Effector memory CD4-positive, alpha-beta T cell (primary cell): ENCODE measurements at places on chromosomes 5 and 9.

- H3K4me3 ChIP-seq = no peak overlapping the region
- H3K27me3 ChIP-seq = peaks cover 7% of the 10 kb centered on the region
- no peak for DNase-seq
- peaks cover 15% of the 10 kb centered on the region for H3K4me1 ChIP-seq
- no peak overlapping the region for H3K27ac ChIP-seq
These were observed 46.2 kb upstream of the FSD1L start for GRCh38 chr9:105401651-105402050.

GRCh38 chr9:87604886-87605588, 107.4 kb downstream of the DAPK1 start:
- no peak overlapping the region for H3K4me3 ChIP-seq
- no peaks in the 10 kb centered on the region for H3K36me3 ChIP-seq
- no peak overlapping the region for H3K27ac ChIP-seq
- H3K27me3 ChIP-seq = peaks cover 5% of the 10 kb centered on the region

GRCh38 chr5:75681125-75681830, 36.0 kb downstream of the POC5 start:
- no peak overlapping the region for H3K27ac ChIP-seq
- H3K27me3 ChIP-seq = no peaks in the 10 kb centered on the region
- no peaks in the 10 kb centered on the region for H3K4me1 ChIP-seq

GRCh38 chr5:22728610-22729009, 124.5 kb downstream of the CDH12 start:
- H3K4me1 ChIP-seq = no peaks in the 10 kb centered on the region
- no peak for DNase-seq
- H3K27me3 ChIP-seq = no peaks in the 10 kb centered on the region
- no peak overlapping the region for H3K4me3 ChIP-seq

- no peak overlapping the region for H3K4me3 ChIP-seq
- H3K36me3 ChIP-seq = no peaks in the 10 kb centered on the region
- H3K27ac ChIP-seq = no peak overlapping the region
- no peak for DNase-seq
These were observed 241.2 kb downstream of the FAM114A2 start for GRCh38 chr5:153797484-153797883.

GRCh38 chr9:116543731-116544400, 143.2 kb upstream of the TRIM32 start:
- DNase-seq = no peak
- no peak overlapping the region for H3K4me3 ChIP-seq
- no peaks in the 10 kb centered on the region for H3K27me3 ChIP-seq
- H3K36me3 ChIP-seq = no peaks in the 10 kb centered on the region
- H3K4me1 ChIP-seq = no peaks in the 10 kb centered on the region

- H3K36me3 ChIP-seq = no peaks in the 10 kb centered on the region
- H3K4me1 ChIP-seq = no peaks in the 10 kb centered on the region
- DNase-seq = no peak
- no peak overlapping the region for H3K4me3 ChIP-seq
- no peaks in the 10 kb centered on the region for H3K27me3 ChIP-seq
These were observed 50.9 kb upstream of the ZNF354B start for GRCh38 chr5:178808886-178809285.

GRCh38 chr5:87453801-87454200, 41.1 kb upstream of the CCNH start:
- DNase-seq = no peak
- no peaks in the 10 kb centered on the region for H3K36me3 ChIP-seq
- H3K27me3 ChIP-seq = no peaks in the 10 kb centered on the region
- no peaks in the 10 kb centered on the region for H3K4me1 ChIP-seq

GRCh38 chr9:95357316-95357715, 39.8 kb upstream of the FANCC start:
- H3K36me3 ChIP-seq = no peaks in the 10 kb centered on the region
- no peaks in the 10 kb centered on the region for H3K4me1 ChIP-seq
- no peak overlapping the region for H3K27ac ChIP-seq
- H3K27me3 ChIP-seq = no peaks in the 10 kb centered on the region

DNA sequence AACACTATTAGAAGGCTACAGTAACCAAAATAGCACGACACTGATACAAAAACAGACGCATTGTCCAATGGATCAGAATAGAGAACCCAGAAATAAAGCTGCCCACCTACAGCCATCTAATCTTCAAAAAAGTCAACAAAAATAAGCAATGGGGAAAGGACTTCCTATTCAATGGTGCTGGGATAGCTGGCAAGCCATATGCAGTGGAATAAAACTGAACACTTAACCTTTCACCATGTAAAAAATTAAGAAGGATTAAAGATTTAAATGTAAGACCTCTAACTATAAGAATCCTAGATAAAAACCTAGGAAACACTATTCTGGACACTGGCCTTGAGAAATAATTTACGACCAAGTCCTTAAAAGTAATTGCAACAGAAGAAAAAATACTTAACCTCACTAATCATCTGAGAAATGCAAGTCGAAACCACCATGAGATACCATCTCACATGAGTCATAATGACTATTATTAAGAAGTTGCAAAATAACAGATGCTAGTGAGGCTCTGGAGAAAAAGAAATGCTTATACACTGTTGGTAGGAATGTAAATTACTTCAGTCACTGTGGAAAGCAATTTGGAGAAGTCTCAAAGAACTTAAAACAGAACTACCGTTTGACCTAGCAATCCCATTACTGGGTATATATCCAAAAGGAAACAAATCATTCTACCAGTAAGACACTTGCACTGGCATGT, 203.3 kb upstream of the CDH9 start:
- H3K4me3 ChIP-seq = no peak overlapping the region
- H3K27ac ChIP-seq = no peak overlapping the region
- H3K4me1 ChIP-seq = no peaks in the 10 kb centered on the region
- H3K27me3 ChIP-seq = no peaks in the 10 kb centered on the region
- no peak for DNase-seq
- no peaks in the 10 kb centered on the region for H3K36me3 ChIP-seq

- H3K4me3 ChIP-seq = no peak overlapping the region
- H3K27me3 ChIP-seq = no peaks in the 10 kb centered on the region
- H3K4me1 ChIP-seq = no peaks in the 10 kb centered on the region
- H3K27ac ChIP-seq = no peak overlapping the region
These were observed 549.0 kb upstream of the NUDT12 start for GRCh38 chr5:104111632-104112031.

- H3K27me3 ChIP-seq = no peaks in the 10 kb centered on the region
- DNase-seq = no peak
- no peaks in the 10 kb centered on the region for H3K36me3 ChIP-seq
- H3K4me1 ChIP-seq = no peaks in the 10 kb centered on the region
- no peak overlapping the region for H3K4me3 ChIP-seq
These were observed 179.7 kb upstream of the ANKRD55 start for GRCh38 chr5:56412601-56413379.

DNA sequence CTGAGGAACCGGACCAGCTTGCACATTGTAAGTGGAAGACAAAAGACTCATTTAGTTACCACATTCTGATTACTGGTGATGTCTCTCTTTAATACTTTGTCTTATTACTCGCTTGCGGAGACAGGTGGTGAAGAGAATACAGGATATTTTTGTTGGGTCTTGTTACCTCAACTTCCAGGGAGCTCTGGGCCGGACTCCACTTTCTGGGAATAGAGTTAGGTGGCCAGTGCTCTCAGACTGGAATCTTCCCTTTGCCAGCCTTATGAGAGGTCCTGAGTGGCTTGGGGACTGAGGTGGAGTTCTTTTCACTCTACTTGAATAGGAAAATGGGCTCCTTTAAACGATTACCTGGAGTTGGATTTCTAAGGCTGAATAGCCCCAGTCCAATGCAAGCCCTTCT, 33.3 kb upstream of the SPRY4 start:
- H3K4me3 ChIP-seq = peak overlapping the region; percentile 75
- no peaks in the 10 kb centered on the region for H3K27me3 ChIP-seq
- no peaks in the 10 kb centered on the region for H3K36me3 ChIP-seq
- H3K27ac ChIP-seq = no peak overlapping the region

DNA sequence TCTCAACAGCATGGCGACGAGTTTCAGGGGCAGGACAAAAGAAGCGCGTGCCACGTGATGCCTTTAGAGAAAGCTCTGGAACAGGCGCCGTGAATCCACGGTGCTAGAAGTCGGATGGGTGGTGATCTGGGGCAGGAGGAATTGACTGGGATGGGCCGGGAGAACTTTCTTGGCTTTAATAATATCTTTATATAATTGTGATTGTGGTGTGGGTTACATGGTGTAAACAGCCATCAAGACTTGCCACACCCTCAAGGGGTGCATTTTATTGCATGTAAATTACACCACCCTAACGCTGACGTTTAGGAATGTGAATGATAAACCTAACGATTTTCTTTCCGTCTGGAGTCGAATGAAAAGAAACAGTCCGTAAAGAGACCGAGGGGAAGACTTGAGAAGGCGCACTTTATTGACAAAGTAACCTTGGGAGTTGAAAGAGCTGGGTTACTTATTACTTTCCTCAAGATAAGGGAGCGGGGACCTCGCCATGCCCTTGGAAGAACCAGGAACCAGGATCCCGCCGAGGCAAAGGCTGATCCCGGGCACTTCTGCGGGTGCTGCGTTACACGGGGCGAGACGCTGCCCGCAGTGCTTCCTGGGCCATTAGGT, 8.5 kb downstream of the NRARP start:
- no peak overlapping the region for H3K27ac ChIP-seq
- no peak for DNase-seq
- H3K36me3 ChIP-seq = no peaks in the 10 kb centered on the region

- no peaks in the 10 kb centered on the region for H3K36me3 ChIP-seq
- no peak overlapping the region for H3K27ac ChIP-seq
- H3K4me3 ChIP-seq = no peak overlapping the region
- no peaks in the 10 kb centered on the region for H3K27me3 ChIP-seq
- no peak for DNase-seq
- H3K4me1 ChIP-seq = no peaks in the 10 kb centered on the region
These were observed 567.9 kb downstream of the EBF1 start for GRCh38 chr5:158531860-158532259.

DNA sequence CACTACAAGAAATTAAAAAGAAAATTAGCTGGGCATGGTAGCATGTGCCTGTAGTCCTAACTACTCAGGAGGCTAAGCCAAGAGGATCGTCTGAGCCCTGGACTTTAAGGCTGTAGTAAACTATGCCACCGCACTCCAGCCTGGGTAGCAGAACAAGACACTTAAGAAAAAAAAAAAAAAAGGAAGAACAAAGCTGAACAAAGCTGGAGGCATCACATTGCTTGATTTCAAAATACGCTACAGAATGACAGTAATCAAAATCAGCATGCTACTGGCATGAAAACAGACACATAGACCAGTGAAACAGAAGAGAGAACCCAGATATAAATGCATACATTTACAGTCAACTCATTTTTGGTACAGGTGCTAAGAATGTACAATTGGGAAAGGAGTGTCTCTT, 14.5 kb upstream of the OTULIN start:
- H3K4me3 ChIP-seq = no peak overlapping the region
- H3K27ac ChIP-seq = no peak overlapping the region
- no peaks in the 10 kb centered on the region for H3K27me3 ChIP-seq
- H3K4me1 ChIP-seq = no peaks in the 10 kb centered on the region

- no peak overlapping the region for H3K27ac ChIP-seq
- H3K4me1 ChIP-seq = no peaks in the 10 kb centered on the region
- H3K4me3 ChIP-seq = no peak overlapping the region
These were observed 266.8 kb downstream of the SEMA5A start for GRCh38 chr5:9278921-9279603.

DNA sequence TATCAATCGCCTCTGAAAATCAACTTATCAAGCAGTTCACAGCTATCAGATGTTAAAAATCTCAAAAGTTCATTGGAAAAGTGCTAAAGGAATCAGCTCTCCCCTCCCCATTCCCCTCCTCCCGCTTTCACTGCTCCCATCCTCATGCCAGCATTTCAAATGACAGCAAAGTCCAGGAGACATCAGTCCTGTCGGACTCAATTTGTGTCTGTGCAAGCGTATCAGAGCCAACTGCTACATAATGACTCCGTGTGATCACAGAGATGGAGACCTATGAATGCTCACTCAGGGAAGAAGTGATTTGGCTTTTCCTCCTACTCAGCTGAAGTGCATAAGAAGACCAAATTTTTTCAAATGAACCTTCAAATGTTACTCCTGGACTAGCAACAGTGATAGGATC, 937.2 kb upstream of the DMAC1 start:
- no peaks in the 10 kb centered on the region for H3K36me3 ChIP-seq
- H3K4me3 ChIP-seq = no peak overlapping the region
- no peaks in the 10 kb centered on the region for H3K27me3 ChIP-seq

DNA sequence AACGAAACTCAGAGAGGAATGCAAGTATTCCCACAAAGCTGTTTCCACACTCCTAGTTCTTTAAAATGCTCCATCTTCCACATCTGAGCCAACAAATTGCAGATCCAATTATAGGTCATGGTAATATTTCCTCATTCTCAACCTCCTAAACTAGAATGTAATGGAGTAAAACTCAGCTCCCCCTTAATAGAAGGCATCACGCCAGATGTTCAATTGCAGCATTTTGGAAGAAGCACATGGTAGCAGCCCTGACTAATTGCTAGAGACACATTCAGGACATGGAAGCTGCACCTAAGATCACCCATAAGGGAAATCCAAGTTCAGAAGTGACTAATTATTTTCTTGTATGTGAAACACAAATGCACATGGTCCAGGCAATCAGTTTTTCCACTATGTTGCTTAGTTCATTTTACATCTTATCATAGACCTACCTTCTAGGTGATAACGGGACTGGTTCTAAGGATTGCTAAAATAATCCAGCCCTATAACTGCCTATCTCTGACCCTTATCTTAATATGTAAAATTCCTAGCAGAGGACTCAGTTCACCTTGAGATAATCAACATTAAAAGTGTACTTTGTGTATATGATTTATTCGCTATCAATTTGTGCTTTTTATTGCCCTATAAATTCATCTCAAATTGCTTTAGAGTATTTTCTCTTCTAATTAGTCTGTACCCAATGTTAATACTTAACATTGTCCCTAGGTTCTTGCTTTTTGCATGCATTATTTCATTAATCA, 75.1 kb downstream of the GABRB2 start:
- no peak overlapping the region for H3K4me3 ChIP-seq
- H3K27ac ChIP-seq = no peak overlapping the region
- no peaks in the 10 kb centered on the region for H3K4me1 ChIP-seq

- DNase-seq = no peak
- no peaks in the 10 kb centered on the region for H3K36me3 ChIP-seq
- H3K27ac ChIP-seq = no peak overlapping the region
- H3K27me3 ChIP-seq = no peaks in the 10 kb centered on the region
- H3K4me1 ChIP-seq = no peaks in the 10 kb centered on the region
These were observed 115.3 kb downstream of the PSD2 start for GRCh38 chr5:139910901-139911300.

DNA sequence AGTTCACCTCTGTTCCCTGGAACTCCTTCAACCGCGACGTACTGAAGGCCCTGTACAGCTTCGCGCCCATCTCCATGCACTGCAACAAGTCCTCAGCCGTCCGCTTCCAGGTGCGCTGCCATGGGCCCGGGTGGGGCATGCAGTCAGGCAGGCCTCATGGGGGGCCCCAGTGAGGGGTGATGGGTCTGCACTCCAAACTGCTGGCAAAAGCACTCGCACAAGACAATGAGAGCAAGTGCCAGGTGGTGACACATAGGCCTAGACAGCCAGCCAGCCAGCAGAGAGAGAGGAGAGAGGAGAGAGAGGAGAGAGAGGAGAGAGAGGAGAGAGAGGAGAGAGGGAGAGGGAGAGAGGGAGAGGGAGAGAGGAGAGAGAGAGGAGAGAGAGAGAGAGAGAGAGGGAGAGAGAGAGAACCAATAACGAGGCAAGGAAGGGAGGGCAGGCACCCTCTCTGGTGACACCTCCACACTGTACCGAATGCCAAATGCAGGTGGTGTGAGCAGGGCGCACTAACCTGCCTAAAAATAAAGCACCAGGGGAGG, 21.0 kb downstream of the DBH start:
- DNase-seq = no peak
- H3K4me1 ChIP-seq = peaks cover 15% of the 10 kb centered on the region
- H3K36me3 ChIP-seq = no peaks in the 10 kb centered on the region
- H3K27me3 ChIP-seq = peaks cover 20% of the 10 kb centered on the region
- no peak overlapping the region for H3K27ac ChIP-seq

- H3K27ac ChIP-seq = no peak overlapping the region
- H3K4me3 ChIP-seq = no peak overlapping the region
- no peak for DNase-seq
- no peaks in the 10 kb centered on the region for H3K4me1 ChIP-seq
These were observed 419.5 kb upstream of the ACTBL2 start for GRCh38 chr5:57902095-57902494.
